NCI-H2081 (cell line): ENCODE measurements at places on chromosomes 5 and 9.
A peak's percentile ranks its signal among the peaks of the same experiment; 100 is the strongest.

DNA sequence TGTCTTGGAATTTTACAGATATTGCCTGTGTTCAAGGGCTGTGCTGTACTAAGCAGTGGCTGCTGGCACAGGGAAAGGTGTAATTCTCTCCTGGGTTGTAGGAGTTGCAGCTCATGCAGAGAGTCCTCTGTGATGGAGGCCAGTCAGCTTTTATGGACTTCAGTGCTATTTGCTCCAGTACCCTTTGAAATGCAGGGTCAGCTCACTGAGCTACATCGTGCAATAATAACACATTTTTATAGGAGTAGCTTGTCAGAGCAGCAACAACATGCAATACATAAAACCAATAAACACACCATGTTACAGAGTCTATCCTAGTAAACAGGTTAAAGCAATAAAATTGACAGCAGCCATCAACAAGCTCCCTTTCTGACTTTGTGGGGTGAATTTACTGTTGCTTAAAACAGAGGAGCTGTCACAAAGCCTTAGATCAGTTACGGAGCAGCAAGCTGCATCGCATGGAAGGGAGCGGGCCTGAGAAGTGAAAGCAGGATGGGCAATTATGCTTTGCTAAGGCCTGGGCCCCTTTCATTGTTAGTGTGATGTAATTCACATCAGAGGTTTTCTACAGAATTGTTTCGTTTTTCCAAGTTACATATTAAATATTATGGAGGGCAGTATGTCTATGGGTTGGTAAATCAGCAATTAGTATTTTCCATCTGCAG is 16.8 kb downstream of the CD180 start:
- DNase-seq, result no peak

DNA sequence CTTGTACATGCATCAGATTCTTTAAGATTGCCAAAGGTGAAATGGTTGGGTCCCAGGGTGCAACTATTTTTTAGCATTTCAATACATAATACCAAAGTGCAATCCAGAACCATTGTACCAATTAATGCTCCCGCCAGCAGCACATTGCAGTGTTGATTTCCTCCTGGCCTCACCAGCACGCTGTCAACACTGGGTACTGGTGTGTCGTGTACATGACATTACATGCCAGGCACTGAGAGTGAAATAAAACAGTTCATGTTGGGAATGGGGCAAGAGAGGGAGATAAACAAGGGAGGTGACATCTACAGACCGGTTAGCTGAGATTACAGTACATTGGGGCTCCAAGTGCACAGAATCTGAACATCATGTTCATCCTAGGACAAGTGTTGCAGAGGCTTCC is 37.8 kb downstream of the HMGCS1 start:
- no peak for DNase-seq

DNA sequence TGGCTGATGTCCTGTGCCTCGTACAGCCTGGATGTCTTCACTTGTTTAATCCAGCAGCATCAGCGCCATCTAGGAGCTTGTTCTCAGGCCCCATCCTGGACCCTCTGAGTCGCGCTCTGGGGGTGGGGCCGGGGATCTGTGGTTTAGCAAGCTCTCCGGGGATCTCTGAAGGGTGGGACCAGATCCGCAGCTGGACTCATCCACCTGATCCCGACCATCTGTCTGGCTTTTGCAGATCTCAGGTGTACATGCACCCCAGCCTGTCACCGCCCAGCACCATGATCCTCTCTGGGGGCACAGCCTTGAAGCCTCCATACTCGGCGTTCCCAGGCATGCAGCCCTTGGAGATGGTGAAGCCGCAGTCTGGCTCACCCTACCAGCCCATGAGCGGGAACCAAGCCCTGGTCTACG is 15.1 kb upstream of the POMT1 start:
- DNase-seq, result no peak

- peak; percentile 45 for DNase-seq
Measured at GRCh38 chr5:172454358-172455086, at the start of gene SH3PXD2B. Gene SH3PXD2B, minus strand, starts transcription at chr5:172454525. Its CDS starts 173 bp downstream, at chr5:172454352.

DNA sequence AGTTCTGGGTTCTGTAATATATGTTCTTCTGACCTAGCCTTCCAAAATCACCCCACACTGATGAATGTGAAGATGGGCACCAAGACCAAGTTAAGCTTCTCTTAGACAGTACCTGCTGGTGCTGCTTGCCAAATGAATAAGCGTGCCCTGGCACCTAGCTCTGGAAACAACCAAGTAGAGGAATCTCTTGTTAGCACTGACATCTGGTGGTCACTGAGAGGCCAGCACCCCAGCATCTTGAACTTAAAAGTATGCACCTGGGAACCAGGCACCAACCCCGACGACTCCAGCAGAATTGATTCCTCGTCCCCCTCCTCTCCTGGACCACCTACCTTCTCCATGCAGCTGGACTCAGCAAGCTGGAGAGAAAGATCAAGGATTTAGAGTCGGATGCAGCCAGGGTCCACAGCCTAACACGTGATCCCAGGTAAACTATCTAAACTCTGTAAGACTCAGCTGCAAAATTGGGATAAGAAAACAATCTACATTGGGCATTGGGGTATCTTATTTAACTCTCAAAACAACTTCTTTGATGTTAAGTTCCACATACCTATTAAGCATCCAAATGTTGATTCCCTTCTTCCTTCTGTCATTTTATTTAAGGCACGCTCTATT is 89.8 kb downstream of the SLC1A3 start:
- DNase-seq, result peak; percentile 56

DNA sequence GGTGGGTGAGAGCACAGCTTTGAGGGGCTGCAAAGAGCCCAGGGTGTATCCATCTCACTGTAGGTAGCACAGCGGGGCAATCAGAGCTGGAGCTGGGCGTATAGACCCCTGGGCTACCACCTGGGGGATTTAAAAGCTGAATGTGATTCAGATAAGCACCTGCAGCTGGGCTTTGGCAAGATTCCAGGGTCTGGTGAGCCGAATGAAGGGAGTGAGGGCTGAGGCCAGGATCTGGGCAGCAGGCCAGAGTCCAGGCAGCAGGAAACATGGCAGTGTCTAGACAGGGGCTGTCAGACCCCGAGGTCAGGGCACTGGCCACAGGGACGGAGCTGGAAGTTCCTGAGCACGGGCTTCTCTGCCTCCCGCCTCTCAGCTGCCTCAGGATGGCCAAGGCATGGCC is 8.7 kb downstream of the ASS1 start:
- DNase-seq, result peak; percentile 62

- DNase-seq, result no peak
Measured at GRCh38 chr9:130938652-130939404, at the start of gene FIBCD1. Gene FIBCD1, minus strand, starts transcription at chr9:130939247. Its CDS starts 640 bp downstream, at chr9:130938607.

GRCh38 chr5:137828180-137828579 is 39.5 kb upstream of the MYOT start:
- no peak for DNase-seq

DNA sequence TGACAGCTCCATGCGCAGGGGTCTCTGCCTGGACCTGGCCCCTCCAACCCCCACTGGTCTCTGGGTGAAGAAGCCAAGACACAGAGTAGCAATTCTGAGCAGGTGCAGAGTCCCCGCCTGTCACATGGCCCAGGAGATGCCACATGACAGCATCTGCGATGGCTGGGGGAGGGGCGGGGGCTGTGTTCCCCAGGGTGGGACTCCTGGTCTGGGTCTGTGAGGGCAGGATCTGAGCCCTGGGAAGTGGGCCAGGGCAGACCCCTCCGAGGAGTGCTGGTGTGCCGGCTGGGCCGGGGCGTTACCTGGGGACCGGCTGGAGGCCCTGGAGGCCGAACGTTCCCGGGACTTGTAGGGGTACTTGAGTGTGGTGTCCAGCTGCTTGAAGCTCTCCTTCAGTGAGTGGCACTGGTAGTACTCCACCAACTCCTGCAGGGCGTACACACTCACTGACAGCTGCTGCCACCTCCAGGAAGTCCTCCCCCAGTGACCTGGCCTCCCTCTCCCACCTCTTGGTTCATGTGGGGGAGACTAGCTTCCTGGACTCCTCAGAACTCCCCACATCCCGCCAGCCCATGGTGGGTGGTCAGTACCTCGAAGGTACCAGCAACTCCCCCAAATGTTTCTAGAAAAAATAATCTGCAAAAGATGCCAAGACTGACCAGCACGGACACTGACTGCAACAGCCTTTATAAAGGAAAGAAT is 32.1 kb upstream of the SARDH start:
- no peak for DNase-seq

DNA sequence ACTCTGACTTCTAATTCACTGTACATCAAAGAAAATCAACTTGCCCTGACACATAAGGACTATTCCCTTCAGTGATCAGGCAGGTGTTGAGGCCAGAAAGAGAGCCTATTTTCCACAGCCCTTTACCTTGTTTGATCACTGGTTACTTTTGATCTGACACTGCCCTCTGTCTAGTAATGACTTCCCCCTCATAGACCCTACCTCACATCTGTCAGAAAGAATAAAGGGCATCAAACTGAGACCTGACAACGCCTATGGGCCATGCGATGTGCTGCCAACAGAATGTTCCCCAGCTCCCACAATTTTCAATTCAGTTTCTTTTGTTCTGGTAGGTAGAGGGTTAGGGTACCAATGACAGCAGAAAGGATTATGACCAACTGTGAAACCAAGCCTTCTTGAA is 47.7 kb downstream of the FBXL17 start:
- no peak for DNase-seq

GRCh38 chr5:120873083-120873482 is 409.0 kb downstream of the PRR16 start:
- DNase-seq, result no peak

- no peak for DNase-seq
Measured at GRCh38 chr5:143871672-143872071, 59.7 kb downstream of the HMHB1 start.

DNA sequence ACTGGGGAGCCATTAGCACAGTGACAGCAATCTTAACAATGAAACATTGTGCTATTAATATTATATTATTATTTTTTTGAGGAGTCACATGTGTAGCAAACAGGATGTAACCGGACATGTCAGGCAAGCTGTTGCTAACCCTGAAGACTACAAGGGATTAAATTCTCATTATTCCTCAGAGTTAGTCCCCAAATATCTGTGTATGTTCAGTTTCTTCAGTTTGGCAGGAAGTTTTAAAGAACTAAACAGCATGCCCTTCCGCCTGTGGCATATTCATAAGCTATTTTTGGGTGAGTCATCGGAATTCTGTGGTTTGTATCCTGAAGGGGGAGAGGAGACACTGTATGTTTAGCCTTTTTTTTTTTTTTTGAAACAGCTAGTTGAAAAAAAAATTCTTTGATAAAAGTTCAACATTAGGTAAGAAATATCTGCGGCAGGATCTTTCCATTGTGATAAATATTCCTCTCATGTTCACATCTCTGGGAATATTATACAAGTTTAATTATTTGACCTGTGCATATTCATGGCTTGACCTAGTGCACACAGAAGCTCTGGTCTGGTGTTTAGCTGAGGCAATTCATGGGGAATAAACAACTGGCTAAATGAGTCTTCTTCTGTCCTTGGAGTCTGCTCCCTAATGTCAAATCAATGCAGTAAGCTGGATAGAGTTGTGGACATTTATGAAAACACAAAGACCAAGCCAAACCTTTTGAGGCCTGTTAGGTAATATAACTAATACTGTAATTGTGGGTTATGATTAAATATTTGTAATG is 202.7 kb upstream of the CDKN2B start:
- DNase-seq, result no peak

GRCh38 chr5:29276371-29276770 is 1917.1 kb upstream of the CDH6 start:
- DNase-seq, result no peak

GRCh38 chr9:107465467-107466451 is 23.8 kb downstream of the KLF4 start:
- DNase-seq, result peak; percentile 28

DNA sequence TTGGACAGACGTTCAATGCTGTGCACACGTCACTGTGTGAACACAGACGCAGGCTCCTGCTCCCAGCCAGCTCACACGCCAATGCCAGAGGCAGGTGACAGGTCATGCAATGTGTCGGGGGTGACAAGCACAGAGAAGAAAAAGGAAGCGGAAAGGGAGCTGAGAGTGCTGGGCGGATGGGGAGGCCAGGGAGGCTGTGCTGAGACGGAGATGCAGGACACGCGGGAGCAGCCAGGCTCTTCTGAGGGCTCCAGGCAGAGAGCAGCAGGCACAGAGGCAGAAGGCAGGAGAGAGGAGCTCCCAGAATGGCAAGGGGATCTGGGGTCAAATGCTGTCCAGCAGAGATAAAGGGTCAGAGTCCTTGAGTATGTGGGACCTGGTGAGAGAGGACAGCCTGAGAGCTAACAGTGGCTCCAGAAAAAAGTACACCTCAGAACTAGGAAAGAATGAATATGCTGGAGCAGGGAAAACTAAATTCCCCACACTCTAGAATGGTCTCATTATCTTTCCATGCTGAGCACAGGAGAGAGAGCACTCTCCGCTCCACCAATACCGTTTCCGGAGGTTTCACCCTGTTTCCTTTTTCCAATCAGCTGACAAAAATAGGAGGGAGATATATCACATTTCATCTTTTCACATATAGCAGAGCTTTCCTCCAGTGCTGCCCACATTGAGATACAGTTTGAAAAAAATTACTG is 32.8 kb upstream of the NSMF start:
- no peak for DNase-seq

DNA sequence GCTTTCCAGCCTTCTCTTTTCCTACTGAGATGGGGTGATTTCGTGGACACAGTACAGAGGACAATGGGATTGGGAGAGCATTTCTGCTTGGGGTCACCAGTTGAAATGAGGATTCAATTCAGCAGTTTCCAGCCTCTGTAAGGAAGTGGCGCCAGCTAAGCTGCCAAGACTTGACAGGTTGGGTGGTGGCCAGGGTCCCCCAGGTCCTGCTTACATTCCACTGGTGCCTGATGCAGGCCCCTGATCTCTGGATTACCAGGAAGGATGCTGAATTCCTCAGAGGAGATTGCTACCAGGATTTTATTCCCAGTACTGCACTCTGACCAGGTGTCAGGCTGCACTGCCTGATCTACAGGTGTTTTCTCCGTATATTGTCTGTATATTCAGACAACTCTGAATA is 119.7 kb downstream of the PSD2 start:
- no peak for DNase-seq

DNA sequence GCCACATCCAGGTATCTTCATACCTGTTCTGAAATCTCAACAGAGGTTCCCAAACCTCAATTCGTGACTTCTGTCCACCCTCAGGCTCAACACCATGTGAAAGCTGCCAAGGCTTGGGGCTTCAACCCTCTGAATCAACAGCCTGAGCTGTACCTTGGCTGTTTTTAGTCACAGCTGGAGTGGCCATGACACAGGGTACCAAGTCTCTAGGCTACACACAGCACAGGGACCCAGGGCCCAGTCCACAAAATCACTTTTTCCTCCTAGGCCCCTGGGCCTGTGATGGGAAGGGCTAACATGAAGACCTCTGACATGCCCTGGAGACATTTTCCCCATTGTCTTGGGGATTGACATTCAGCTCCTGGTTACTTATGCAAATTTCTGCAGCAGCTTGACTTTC is 464.9 kb downstream of the ELAVL2 start:
- no peak for DNase-seq
